ENCODE measurements at places on chromosomes 6 and 20.

- DNase-seq = no peak
Measured at GRCh38 chr6:17798477-17799154, 91.9 kb upstream of the NUP153 start.

GRCh38 chr20:31811796-31812728 is 7.1 kb upstream of the MYLK2 start:
- no peak for DNase-seq

GRCh38 chr6:26249957-26250697 is 114.9 kb upstream of the BTN3A2 start:
- peak; percentile 87 for DNase-seq

- DNase-seq = no peak
Measured at GRCh38 chr20:7094438-7094997, 327.0 kb downstream of the BMP2 start.

GRCh38 chr6:118935331-118935668 is 341 bp upstream of the MCM9 start:
- no peak for DNase-seq

GRCh38 chr6:7126754-7127153 is 19.0 kb downstream of the RREB1 start:
- no peak for DNase-seq

DNA sequence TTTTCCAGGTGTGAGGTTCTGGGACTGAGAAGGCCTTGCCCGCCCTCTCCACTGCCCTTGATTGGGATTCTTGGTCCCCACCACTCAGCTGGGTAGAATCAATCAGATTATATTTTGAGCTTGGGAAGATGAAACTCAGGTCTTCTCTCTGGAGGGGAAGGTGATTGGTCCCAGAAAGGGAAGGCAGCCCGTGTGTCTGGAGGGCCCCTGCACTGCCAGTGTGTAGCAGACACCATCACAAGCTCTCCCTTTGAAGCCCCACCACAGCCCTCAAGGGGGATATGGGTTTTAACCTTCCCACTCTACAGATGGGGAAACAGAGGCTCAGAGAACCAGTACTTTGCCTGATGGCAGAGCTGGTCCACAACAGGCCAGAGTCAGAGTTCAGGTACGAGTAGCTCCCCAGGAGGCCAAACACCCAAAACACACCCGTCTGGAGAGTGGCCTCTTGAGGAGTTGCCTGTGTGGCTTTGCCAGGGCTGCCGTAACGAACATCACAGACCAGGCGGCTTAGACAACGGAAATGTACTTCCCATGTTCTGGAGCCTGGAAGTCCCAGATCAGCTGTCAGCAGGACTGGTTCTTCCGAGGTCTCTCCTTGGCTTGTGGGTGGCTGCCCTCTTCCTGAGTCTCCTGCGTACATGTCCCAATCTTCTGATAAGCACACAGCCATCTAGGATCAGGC is 205.6 kb downstream of the SYNDIG1 start:
- DNase-seq = no peak

GRCh38 chr6:151139524-151139923 is 100.2 kb upstream of the AKAP12 start:
- no peak for DNase-seq

GRCh38 chr20:21289651-21290050 is 13.5 kb upstream of the XRN2 start:
- DNase-seq = no peak

DNA sequence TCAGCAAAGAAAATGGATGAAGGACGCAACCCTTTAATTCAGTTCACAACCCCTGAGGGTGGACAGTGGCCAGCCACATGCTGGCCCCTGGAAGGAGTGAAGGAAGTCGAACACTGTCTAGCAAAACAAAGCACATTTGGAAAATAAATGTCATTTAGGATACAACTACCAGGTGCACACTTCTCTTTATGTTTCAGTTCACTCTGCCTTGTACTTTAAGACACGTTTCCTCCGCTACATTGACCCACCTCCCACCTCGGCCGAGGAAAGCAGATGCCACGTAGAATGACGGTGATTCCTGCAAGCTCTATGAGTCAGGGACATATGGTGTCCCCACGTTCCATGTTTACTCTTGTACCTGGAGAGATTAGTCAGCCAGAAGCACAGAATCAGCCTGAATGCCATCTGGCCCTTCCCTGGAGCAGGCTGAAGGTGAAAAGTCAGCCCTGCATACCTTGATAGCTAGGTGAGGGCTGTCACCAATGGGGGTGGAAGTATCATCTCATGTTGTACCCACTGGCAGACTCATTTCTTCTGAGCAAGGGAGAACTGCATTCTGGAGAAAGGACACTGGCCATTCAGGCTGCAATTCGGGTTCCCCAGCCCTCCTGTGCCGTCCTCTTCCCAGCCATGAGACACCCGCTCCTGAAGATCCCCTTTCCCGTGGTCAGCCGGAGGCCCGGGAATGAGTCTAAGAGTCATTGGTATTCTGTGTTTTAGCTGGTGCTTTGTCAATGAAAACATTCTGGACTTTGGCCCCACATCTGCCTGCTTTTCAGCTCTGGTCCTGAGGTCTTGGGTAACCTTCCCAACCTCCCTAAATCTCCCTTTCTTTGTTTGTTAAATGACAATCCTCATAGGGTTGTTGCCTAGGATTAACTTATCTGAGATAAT is 60.6 kb downstream of the FOXA2 start:
- no peak for DNase-seq

DNA sequence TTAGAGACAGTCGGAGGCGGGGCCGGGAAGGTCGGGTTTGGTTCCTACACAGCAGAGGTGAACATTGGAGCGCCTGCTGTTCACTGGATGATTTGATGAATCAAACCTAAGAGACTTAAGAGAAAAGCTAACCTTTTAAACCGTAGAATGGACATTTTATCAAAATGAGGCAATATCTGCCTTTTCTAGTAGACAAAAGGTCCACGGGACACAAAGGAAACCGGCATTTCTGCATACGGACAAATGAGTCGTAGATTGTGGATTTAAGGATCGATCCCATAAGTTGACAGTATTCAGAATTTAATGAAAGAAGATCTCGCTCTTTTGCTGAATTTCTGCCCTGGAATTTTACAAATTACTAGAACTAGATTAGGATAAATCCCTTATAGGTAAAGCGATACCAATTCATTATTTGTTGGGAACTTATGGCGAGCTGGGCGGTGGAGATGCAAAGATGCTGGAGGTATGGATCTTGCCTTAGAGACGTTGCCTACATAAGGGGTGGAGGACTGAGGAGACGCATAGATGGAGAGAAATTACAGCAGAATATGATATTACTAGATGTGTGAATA is 400 bp downstream of the PAK1IP1 start:
- peak; percentile 3 for DNase-seq

DNA sequence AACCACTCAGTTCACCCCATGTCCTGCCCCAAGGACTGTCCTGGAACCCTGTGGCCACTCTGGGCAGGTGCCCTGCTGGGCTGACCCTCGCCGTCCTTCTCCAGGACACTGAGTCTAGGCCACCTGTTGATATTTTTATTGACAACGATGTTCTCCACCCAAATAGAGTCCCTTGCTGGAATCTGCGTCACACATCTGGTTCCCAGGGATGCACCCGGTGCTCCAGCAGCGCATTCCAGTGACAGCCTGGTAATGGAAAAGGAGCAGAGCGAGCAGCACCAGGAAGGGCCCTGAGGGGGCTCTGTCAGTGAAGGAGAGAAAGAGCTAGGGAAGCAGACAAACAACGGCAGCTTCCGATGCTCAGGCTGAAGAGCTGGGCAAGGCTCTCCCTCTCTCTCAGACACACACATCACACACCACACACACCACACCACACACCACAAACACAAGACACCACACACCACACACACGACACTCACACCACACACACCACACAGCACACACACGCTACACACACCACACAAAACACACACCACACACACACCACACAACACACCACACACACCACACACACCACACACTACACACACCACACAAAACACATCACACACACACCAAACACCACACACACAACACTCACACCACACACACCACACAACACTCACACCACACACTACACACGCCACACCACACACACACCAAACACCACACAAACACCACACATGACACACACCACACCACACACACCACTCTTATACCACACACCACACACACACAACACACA is 117.9 kb upstream of the THBS2 start:
- peak; percentile 35 for DNase-seq

DNA sequence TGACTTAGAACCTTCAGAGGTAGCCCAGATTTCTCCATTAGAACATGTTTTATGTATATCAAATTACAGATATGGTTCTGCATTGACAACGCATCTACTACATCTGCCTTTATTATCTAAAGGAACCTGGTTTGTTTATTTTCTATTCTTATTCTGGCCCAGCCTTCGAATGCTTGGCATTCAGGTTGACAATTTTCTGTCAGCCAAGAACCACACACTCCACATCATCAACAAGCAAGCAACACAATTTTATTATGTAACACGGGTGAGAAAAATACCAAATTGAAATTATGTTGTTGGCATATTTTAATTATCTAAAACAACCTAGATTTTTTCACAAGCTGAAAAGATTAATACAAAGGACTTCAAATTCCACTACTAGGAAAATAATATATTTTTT is 14.6 kb downstream of the MAP3K5 start:
- peak; percentile 67 for DNase-seq

DNA sequence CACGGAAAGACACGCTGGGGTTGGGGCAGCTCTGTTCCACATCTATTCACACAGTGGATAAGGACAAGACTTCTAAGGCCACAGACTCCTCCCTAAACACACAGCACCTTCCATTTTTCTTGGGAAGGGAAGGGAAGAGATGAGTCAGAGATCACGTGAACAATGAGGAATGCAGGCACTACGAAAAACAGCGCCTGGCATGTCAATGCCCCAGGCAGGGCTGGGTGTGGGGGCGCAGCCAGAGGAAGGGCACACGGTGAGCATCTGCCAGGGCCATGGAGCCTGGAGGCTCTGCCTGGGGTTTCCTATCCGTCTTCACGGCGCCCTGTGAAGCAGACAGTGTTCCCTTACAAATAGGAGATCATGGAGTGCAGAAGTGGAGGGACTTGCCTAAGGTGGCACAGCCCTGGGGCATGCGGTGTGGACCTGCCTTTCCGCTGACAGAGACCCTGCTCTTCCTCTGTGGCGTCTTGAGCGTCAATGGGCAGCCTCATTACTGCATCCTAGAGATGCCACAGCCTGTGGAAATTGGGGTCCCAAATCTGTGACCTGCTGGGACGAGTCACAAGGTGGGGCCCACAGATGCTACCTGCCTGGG is 15.4 kb downstream of the UNC93A start:
- no peak for DNase-seq

DNA sequence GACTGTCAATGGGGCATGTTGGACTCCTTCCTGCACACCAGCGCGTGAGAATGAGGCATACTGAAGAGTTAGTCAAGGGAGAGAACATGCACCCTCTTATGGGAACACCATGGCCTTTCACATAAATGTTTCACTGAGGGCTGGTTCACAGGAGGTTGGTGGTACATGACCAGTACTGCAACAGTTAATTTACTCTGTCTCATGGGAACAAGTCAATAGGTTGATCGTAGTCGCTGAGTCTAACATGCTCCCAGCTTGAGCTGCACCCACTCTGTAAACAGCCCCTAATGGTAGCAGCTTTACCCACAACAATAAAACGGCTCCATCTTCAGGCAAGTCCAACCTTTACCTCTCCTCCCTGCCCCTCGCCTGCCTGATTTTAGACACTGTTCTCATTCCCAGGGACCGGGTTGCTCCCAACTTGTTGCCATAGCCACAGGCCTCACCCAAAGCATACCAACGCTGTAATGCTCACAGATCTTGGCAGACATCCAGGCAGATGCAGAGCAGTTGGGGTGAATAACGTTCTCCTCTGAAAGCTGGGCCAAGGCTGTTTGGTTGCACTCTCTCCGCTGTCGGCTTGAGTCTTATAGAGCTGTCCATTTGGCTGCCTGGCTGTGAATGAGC is 111.3 kb downstream of the LY86 start:
- no peak for DNase-seq

- DNase-seq = no peak
Measured at GRCh38 chr6:68237205-68237604, 397.9 kb upstream of the ADGRB3 start.

- DNase-seq = no peak
Measured at GRCh38 chr6:65771946-65772345, 64.9 kb upstream of the EYS start.

GRCh38 chr20:50308166-50308512 is 117.5 kb downstream of the CEBPB start:
- DNase-seq = no peak

GRCh38 chr6:63740709-63741108 is 105.1 kb downstream of the PHF3 start:
- DNase-seq = no peak

GRCh38 chr20:57612916-57613315 is 7.3 kb downstream of the ZBP1 start:
- DNase-seq = no peak

GRCh38 chr6:2589171-2589661 is 161.5 kb downstream of the MYLK4 start:
- DNase-seq = no peak

DNA sequence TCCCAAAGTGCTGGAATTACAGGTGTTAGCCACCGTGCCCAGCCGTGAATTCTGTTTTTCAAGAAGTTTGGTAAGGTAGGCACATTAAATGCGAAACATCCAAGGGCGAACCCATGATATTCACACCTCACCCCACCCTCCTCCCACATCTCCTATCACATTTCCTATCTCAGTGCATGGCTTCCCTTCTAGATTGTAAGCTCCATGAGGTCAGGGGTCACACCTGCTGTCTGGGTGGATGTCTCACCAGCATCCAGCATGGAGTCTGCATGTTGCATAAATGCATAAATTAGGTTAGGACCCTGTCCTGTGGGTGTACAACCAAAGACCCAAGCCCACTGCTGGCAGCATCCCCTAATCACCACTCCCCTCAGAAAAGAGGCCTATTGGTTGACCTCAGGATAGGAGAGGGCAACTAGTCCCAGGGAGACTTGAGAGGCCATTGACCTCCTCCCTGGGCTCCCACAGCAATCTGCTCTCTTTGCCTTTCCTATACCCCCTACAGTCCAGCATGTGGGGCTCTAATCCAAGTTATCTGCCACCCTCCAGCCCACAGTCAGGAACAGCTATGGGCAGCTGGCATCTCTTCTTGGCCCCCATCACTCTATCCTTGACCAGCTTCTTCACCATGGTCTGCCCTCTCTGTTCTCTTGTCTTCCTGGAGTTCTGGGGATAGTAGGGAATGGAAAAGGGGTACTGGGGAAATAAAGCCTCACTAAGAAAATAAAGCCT is 4.2 kb downstream of the PRRT1 start:
- DNase-seq = no peak

DNA sequence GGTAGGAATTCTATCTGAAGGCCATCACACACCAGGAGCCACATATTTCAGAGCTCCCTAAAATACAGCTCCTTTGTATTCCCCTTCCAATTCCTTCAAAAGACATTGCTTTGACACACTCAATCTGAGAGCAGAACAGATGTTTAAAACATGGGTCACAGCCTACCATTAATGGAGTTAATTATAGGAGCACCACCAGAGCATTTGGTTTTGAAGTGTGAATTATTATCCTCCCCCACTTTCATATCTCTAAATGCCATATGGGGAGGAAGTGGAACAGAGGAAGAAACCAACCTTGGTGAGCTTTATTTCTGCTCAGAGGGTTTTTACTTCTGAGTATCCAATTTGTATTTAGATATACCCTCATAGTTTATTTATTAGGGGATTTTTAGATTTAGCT is 50.7 kb upstream of the TNFRSF21 start:
- no peak for DNase-seq

- no peak for DNase-seq
Measured at GRCh38 chr6:55868771-55869479, 6.5 kb downstream of the BMP5 start.

- DNase-seq = peak; percentile 16
Measured at GRCh38 chr20:20864351-20865096, 152.1 kb upstream of the RALGAPA2 start.
